ENCODE measurements at places on chromosomes 3 and 15.

DNA sequence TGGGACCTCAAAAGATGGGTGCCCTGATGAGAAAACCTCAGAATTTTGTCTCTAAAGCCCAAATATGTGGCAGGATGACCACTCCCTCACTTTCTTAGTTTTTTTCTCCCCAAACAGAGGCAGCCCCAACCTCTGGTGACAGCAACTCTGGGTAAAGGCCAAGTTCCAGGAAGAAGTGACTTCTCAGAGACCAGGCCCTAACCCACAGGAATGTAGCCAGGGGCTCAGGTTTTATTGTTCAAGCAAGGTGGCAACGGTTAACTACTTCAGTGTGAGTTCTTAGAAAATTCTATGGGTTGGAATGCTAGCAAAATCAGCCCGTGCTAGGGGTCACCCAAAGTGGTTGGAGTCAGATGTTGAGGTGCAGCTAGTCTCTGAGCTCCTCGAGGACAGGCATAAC, 5.1 kb upstream of the DNAJA4 start:
- DNase-seq, result no peak

DNA sequence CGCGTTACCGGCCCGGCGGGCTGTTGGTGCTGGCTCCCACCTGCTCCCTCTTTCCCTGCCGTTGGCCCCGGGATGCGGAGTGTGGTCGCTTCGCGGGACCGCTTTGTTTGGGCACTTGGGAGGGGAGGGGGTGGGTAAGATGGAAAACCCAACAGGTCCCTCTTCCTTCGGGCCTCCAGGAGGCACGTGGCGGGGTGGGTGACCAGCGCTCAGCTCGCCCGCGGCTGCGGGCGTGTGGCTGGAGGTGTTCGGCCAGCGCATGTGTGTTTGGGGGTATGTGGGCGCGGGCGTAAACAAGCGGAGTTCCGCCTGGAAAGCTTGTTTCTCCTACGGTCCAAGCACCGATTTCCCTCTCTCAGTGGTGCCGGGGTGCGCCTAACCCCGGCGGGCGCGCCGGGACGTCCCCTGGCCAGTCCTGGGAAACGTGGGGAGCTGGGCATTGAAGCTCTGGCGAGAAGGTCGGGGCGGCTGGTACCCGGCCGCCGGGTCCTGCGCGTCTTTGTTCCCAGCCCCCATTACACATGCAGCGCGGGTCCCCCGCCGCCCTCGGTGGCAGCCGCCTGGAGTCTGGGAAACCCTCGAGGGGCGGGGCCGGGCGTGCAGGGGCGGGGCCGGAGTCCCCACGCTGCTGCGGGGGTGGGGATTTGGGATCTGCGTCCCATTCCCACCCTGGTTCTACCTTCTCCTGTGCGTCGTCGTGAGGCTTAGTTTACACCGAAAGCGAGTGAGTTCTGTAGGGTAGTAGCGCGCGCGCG, 1.4 kb downstream of the ACVR2B start:
- DNase-seq, result peak; percentile 49

DNA sequence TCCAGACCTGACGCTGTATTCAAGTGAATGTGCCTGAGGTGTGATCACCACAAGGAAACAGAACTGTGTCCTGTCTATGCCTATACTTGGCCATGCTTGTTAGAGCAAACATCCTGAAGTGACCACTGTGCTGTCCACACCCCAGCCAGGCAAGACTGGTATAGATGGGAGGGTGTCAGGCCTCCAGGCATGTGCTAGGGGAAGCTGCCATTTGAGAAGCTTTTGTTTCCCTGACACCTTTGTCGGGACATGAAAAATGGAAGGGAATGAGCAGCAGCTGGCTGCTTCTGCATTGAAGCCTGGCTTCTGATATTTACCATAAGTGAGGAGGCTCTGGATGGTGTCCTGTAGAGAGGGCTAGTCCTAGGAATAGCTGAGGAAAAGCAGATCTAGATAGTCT, 106.2 kb downstream of the CPNE4 start:
- no peak for DNase-seq

DNA sequence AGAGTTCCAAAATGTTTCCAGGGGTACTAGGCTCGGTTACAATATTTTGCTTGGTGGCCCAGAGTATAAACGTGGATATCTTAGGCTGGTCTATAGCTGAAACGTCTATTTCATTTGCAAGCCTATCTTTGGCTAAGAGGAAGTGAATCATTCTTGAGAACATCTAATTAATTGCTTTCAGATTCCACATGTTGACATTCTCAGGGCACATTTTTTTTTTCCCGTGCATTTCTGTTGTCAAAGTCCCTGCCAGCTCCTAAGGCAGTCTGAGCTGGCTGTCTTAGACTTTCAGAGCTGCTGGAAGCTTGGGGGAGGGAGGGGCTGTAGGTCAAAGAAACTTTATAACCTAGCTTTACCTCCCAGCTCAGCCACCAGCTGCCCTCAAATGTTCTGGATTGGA, 23.2 kb upstream of the LAMP3 start:
- DNase-seq, result peak; percentile 80

DNA sequence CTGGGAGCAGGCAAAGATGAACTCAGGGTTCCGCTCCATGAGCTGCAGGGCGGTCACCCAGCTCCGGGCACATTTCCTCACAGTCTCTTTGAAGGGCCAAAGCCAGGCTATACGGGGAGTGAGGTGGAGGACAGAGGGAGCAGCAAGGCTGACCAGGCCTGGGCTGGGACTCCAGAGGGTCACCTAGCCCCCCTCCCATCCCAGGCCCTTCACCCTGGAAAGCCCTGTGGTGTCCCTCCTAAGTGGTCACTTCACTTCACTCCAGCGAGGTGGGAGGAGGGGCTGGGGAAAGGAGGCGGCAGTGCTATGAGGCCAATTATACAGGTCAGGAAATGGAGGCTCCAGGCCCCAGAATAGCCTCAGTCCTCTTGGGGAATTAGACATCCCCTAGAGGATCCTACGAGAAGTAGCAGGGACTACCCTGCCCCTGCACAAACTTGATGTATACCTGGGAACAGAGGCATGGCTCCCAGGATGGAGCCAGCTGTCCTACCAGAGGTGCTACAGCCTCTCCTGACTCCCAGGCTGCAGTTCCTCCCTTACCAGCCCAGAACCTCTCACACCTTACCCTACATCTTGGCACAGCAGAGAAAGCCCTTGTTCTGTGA, 5.7 kb downstream of the MAN2C1 start:
- DNase-seq, result no peak

DNA sequence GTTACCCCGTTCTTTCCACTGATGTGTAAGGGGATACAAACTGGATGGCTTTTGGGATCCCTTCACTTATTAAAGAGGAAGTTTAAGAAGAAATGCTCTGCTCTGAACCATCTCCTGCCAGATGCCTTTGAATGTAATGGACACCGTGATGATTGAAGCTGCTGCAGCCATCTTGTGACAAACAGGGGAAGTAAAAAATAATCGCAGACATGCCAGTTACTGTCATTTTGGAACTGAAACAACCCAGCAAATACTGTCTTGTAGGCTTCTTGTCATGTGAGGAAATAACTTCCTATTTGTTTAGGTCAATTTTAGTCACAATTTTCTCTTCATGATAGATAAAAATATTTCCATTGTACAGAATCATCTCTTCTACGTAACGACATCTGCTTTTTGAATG, 224.0 kb downstream of the CHL1 start:
- no peak for DNase-seq

- DNase-seq, result no peak
These were observed 175.6 kb downstream of the AKAP13 start for GRCh38 chr15:85555875-85556617.

DNA sequence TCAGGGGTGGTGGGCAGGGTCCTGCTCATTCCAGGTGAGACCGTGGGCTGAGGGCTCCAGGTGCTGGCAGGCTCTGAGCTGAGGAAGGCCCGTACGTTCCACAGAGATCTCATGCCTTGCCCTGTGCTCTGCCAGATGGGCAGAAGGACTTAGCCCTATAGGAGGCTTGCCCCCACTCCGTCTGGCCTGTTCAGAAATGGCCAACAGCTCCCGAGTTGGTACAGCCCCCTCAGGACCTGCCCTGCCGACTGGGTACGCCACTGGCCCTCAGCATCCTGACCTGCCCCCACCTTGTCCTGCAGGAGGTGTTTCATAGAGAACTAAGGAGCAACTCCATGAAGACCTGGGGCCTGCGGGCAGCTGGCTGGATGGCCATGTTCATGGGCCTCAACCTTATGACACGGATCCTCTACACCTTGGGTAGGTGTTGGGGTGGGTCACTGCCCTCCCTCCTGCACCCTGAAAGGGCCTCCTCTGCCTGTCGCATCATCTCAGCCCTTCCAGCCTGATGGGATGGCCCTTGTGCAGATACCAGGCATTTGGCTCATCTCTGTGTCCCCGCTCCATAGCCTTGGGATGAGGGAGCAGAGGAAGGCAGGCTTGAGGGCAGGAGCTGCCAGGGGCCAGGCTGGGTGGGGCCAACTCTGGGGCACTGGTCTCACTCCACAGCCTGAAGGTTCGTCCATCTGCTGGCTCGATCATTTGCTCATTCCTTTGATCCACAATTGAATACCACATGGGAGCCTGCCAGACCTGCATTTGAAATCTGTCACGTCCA, 14.2 kb downstream of the TMEM43 start:
- no peak for DNase-seq

- peak; percentile 17 for DNase-seq
These were observed 61.7 kb upstream of the MDFIC2 start for GRCh38 chr3:70374179-70374578.

- no peak for DNase-seq
These were observed 2.1 kb downstream of the RIOX2 start for GRCh38 chr3:97970156-97970555.

DNA sequence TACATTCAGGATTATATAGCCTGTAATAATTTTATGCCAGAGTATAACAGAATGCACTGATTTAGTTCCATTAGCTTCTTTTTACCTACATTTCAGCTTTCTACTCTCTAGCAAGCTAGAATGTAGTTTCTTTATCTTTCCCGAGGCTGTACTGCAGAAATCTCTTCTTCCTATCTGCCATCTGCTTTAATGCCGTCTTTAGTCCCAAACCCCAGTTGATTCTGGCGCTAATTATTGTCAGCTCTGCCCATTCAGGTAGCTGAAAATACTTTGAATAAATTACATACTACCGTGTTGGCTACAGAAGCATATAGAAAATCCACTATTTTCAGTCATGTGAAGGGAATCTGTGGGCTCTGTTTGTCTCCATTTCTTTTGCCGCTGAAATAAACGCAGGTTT, 706.7 kb downstream of the NTRK3 start:
- no peak for DNase-seq

- DNase-seq, result peak; percentile 42
These were observed 15.4 kb downstream of the ARNT2 start for GRCh38 chr15:80419546-80419945.

GRCh38 chr3:5133239-5134018, 11.3 kb downstream of the ARL8B start:
- DNase-seq, result no peak

GRCh38 chr3:51949121-51949520, 6.1 kb upstream of the GPR62 start:
- DNase-seq, result no peak

GRCh38 chr3:18188491-18188890, 236.6 kb downstream of the SATB1 start:
- DNase-seq, result no peak

- no peak for DNase-seq
These were observed 103.8 kb upstream of the PRR20G start for GRCh38 chr3:127391436-127392155.

DNA sequence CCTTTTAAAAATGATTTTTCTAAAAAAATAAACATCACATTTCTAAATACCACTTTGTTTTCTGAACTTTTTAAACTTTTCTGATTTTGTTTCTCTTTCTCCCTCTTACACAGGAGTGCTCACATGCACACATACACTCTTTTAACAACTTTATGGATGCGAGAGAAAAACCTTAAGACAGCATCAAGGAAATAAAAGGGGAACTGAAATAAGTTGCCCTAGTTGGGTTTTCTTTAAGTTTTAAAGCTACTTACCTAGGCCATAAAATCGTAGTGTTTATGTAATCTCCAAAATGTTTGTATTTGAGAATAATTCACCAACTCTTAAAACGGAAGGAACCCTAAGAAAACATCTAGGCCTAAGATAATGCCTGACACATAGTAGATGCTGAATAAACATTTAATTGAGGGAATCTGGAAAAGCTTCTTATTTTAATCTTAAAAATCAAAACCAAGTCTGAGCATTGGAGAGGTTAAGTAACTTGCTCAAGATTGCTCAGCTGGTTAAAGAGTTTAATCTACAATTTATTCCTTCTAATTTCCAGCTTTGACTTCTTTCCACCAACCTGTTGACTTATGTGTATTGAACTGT, 1.2 kb upstream of the BBX start:
- no peak for DNase-seq

GRCh38 chr15:45314960-45315359, 62.9 kb downstream of the SLC28A2 start:
- peak; percentile 21 for DNase-seq

DNA sequence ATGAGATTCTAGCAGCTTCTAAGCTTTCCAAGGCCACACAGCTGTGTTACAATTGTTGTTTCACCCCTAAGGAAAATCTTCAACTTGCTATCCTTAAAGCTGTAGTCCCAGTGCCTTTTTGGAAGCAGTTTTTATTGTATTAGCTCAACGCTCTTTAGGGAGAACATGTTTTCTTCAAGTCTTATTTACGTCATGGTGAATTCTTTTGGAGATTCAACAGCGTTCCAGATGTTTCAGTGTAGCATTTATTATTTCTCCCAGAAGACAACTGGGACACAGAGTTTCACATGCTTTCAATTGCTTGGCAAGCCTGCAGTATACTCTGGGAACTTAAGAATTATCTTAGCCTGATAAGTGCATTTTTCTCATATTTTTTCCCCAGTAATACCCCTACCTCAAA, 888.3 kb downstream of the PLOD2 start:
- peak; percentile 20 for DNase-seq

GRCh38 chr3:123749711-123750110, 134.4 kb downstream of the MYLK start:
- peak; percentile 92 for DNase-seq

DNA sequence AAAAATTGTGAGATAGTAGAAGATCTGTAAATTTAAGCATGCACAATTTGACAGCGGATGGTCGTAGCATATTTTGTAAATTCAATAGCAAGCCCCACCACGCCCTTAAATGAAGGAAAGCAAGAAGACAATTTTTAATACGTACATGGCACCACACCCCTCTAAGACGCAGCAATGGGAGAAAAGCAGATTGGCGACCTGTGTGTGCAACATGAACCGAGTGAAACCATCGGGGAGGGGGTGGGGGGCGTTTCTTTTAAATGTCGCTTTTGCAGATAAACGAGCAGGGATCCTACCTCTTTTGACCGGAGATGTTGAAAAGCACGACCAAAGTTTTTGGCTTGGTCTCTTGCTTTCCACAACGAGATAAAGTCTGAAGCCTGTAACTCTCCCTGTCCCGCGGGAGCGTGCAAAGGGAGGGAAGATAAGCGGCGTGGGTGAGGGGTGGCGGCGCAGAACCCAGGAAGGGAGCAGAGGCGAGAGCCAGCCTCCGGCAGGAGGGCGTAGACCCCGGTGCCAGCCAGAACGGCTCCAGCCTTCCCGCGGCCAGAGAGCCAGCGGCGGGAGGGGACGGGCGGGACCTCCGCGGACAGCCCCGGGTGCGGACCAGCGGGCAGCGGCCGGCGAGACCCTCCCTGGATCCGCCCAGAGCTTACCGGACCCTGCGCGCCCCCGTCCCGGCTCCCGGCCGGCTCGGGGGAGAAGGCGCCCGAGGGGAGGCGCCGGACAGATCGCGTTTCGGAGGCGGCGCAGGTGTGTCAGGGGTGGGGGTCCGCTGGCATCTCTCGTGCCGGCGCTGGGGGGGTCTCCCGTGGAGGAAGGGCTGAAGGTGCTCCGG, at the start of gene CHL1:
TSS of gene CHL1 (plus strand) at position 453 of the 838 bp plus-strand sequence. CDS start 123,014 bp downstream, outside the sequence.
- no peak for DNase-seq

GRCh38 chr3:149221783-149222517, at the start of gene CP:
Gene CP, minus strand, starts transcription at chr3:149221829. Its CDS starts 37 bp downstream, at chr3:149221792.
- no peak for DNase-seq

All from fibroblast of skin of back (primary cell).